Activated naive CD8-positive, alpha-beta T cell treated with anti-CD3 and anti-CD28 coated beads, Interleukin-2, amount 50 U/mL, for 16 hours (primary cell): ENCODE measurements at places on chromosomes 16 and 17.

- no peak for DNase-seq
These were observed 14.3 kb upstream of the NUBP1 start for GRCh38 chr16:10729104-10730048.

DNA sequence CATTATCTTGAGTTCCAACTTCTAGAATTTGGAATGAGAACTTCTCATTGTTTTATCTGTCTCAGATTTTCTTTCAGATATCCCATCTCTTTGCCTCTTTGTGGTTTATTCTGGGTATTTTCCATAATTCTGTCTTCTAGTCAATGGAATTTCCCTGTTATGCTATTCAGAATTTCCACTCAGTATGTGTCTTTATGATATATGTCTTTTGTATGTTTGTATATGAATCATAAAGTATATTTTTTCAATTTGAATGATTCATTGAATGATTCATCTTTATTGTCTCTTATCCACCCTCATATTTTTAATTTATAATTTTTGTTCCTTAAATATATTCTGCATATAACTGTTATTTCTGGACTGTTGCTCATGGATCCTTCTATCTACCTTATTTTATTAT, 729.7 kb upstream of the GOT2 start:
- DNase-seq: no peak

- DNase-seq: no peak
These were observed 1.3 kb upstream of the RAB11FIP3 start for GRCh38 chr16:424033-424622.

- DNase-seq: no peak
These were observed 358.3 kb downstream of the SEC14L1 start for GRCh38 chr17:77498791-77499698.

- DNase-seq: peak; percentile 41
These were observed 3.6 kb downstream of the IRF8 start for GRCh38 chr16:85902366-85903155.

DNA sequence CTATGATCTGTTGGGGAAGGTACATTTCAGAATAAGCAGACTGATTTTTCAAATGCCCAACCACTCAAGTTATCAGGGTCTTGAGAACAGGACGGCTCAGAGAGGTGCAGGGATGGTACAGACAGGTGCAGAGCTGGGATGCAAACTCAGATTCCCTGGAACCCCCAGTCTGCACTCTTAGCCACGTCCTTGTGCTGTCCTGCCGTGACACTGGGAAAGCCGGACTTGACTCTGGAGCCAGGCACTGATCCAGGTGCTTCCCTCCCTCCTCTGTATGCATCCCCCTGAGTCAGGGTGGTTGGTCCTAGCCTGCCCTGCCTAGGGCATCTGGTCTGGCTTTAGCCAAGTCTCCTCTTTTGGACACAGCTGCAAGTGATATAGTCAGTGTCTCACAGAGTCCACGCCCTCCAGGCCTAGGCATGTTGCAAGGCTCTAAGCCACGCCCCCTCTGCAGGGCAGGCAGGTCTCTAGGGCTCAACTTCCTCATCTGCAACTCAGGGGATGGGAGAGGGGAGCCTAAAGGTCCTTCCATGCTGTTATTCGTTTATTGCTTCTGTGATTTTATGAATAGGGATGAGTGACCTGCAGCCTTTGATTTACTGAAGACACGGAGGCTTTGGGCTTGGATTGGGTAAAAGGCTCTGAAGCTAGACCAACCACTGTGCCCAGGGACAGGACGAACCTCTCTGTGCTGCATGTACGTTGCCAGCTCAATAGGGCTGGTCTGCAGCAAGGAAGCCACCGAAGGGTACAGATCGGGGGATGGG, 97.3 kb downstream of the SDK2 start:
- no peak for DNase-seq

DNA sequence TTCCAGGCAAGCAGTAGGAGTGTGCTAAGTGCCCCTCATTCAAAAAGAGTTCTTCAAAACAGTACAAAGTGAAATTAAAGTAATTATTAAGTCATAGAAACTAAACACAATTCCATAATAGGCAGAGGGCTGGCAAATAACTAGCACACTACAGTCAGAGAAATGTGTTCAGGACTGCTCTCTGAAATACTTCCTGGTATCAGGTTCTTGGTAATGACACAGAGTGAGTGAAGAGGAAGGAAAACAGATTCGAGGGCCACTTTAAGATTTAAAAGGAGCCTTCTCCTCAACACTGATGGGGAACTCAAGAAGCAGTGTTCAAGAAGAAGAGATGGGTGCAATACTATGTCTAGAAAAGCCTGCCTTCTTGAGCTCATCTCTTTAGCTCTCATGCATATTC, 139.2 kb downstream of the TOX3 start:
- DNase-seq: no peak

- no peak for DNase-seq
These were observed 42.7 kb downstream of the GNA13 start for GRCh38 chr17:65013613-65014391.

DNA sequence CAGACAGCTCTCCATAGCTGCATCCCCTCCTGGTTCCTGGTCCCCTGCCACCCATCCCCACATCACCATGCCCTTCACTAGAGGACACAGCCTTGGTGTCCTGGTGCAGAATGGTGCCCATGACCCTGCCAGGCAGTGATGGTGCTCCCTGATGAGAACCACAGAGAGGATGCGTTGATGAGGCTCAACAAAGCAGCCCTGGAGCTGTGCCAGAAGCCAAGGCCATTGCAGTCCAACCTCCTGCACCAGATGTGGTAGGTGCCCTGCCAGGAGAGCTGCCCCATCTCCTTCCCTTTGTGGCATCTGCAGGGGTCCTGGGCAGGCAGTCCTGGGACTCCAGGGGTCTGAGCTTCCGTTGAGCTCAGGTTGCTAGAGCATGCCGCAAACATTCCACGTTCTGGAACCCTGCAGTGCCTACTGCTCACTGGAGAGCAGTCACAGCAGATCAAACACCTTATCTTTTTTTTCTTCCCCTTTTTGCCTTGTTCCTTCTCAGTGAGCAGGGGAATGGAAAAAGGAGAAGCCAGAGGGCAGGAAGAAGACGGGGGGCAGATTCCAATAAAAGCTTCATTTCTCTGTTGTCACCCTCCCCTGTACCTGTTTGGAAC, 5.3 kb upstream of the EPN3 start:
- no peak for DNase-seq

DNA sequence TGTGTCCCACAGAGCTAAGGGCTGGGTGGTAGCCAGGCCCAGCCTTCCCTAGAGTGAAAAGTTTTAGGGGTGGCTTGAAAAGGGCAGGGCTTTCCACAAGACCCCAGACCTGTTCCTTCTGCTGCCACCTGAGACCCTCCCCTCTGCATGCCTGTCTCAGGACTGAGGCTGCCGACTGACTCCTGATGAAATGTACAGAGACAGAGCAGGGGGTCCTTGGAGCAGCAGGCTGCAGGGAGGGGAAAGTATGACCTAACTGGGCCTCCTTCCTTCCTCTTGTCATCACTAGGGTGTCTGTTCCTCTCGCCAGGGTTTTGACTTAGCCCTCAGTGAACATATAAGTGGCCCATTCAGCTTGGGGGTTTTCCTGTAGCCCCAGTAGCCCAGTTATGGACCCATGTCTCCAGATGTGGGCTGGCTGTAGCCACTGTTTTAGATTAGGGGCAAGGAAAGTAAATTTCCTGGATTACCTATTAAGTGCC, 14.9 kb upstream of the NFATC3 start:
- no peak for DNase-seq

DNA sequence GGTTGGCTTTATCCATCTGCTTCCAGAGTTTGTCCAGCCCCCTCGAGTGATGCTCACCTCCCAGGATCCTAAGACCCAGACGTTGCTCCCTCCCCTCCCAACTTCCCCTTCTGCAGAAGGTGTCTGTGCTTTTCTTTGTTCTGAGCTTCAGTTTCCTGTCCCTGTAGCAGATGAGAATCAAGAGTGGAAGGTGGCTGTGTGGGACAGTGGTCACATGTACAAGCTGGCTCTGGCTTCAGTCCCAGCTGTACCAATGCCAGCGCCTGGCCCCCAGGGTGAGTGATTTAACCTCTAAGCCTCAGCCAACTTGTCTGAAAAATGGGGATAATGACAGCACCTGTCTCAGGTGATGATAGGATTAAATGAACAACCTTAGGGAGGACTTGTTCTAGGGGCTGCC, 7.7 kb downstream of the PRR15L start:
- DNase-seq: no peak
